ENCODE measurements at places on chromosomes 12 and 14.

DNA sequence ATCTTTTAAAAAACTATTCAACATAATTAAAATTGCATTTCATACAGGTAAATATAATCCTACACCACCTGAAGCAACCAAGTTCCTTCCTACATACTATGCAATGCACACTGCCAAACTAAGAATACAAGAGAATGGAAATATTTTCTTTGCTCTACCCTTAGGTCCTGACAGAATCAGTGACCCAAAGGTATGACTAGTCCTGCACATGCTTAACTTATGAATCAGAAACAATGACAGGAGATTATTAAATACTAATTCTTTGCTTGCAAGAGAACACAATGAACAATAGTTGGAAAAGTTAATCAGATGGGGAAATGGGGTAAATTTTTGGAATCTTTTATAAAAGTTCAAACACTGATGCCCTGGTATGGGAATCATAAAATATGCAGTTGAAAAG, 220.1 kb downstream of the SOX5 start:
- no peaks in the 10 kb centered on the region for H3K27me3 ChIP-seq
- DNase-seq = no peak
- H3K36me3 ChIP-seq = no peaks in the 10 kb centered on the region
- H3K4me1 ChIP-seq = no peaks in the 10 kb centered on the region
- H3K4me3 ChIP-seq = no peak overlapping the region
- no peak overlapping the region for H3K27ac ChIP-seq

- DNase-seq = no peak
- H3K27ac ChIP-seq = no peak overlapping the region
- no peaks in the 10 kb centered on the region for H3K4me1 ChIP-seq
- no peaks in the 10 kb centered on the region for H3K27me3 ChIP-seq
- no peak overlapping the region for H3K4me3 ChIP-seq
Observed at GRCh38 chr14:66401449-66402095, 84.6 kb upstream of the CCDC196 start.

- no peaks in the 10 kb centered on the region for H3K4me1 ChIP-seq
- H3K27ac ChIP-seq = no peak overlapping the region
- no peak for DNase-seq
- H3K27me3 ChIP-seq = no peaks in the 10 kb centered on the region
Observed at GRCh38 chr14:50928002-50928635, 16.2 kb downstream of the PYGL start.

- H3K4me3 ChIP-seq = no peak overlapping the region
- no peak for DNase-seq
- no peaks in the 10 kb centered on the region for H3K36me3 ChIP-seq
Observed at GRCh38 chr12:68580911-68581310, 29.8 kb upstream of the RAP1B start.
